Cardiac ventricle fibroblast (primary cell): ENCODE measurements at places on chromosomes 16 and 17. TPM values are rescaled to one million over a fixed set of nuclear protein-coding genes. Genes with fewer than 3 reads are reported as not detected.

Gene PERCC1
- total RNA-seq: not detected in 2 replicates

Gene FOXC2
- total RNA-seq: 4.4 and 4.5 TPM in 2 replicates

Gene KLHL10
- total RNA-seq: not detected in 2 replicates

Gene EPN3
- total RNA-seq: not detected in 2 replicates

Gene NPIPB9
- total RNA-seq: 1.0 TPM in 1 of 2 replicates, not detected in the other

Gene HSF4
- 5.3 and 7.7 TPM in 2 replicates for total RNA-seq

Gene TNFRSF13B
- total RNA-seq: not detected in 2 replicates

Gene MARVELD3
- total RNA-seq: not detected in 2 replicates

Gene NME2
- total RNA-seq: 576 and 723 TPM in 2 replicates
